ENCODE measurements at places on chromosomes 16 and 17.

DNA sequence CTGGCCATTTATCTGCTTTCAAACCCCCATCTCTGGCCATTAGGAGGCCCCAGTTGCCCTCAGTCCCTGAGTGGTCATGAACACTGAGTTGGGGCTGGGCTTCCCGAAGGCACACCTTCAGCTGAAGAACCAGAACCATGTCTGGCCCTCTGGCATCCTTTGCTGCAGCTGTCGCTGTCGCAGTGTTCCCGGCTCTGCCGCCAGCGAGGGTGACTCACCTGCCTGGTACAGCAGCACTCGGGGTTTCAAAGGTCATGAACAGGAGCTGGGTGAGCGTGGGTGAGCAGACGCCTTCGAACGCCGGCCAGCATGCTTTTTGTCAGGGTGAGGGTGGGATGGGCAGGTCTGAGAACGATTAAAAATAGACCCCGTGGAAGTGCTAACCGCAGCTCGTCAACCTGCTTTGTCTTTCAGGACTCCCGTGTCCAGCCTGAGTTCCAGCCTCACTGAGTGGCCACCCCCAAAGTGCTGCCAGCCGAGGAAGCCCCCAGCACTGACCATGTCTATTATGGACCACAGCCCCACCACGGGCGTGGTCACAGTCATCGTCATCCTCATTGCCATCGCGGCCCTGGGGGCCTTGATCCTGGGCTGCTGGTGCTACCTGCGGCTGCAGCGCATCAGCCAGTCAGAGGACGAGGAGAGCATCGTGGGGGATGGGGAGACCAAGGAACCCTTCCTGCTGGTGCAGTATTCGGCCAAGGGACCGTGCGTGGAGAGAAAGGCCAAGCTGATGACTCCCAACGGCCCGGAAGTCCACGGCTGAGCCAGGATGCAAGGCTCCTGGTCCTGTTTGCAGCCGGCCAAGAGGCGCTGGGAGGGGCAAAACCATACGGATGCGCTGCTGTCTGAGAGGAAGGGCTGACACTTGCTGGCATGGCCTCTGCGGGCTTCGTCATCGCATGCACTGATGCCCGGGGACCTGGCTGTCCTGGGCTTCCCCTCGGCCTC lies 7.6 kb downstream of the SNN start:
- DNase-seq: no peak

DNA sequence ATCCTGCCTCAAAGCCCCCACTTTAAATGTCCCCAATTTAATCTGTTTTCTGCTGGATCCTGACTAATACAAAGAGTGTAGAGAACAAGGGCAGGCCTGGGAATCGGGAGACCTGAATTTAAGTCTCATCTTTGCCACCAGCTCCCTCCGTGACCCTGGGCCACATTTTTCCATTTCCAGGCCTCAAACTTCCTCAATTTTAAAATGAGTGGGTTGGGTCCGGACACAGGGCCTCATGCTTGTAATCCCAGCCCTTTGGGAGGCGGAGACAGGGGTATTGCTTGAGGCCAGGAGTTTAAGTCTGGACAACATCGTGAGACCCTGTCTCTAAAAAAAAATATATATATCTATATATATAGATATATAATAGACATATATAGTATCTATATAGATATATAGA lies 61.4 kb downstream of the SRL start:
- no peak for DNase-seq

DNA sequence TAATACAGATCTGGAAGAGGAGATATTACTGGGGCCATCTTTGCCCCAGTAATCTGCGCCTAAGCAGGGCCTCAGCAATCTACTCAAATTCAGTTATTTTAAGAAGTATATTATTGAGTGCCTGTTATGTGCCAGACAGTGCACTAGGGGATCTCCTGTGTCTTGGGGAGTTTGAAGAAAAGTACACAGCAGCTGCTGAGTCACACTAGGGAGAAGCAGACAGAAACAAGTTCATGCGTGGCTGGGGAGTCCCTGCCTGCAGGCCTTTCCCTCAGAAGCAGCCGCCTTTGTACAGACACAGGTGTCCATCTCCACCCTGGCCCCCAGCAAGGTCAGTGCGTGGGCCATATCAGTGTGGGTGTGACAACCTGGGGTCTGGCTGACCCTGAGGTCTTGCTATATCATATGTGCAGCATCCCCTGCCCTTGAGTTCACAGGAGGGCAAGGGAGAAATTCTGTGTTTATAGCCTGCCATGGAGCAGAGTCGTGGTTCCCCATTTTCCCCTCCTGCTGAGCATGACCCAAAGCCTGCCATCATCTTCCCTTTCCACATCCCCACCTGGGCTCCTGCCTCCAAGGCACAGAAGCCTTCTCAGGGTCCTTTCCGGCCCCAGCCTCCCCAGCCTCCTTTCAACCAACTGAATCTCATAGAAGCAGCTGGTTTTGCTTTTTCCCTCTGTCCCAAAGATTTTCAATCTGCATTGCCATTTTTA lies 229.9 kb upstream of the SDK2 start:
- no peak for DNase-seq

GRCh38 chr17:78672005-78672404 lies 94.8 kb upstream of the DNAH17 start:
- DNase-seq: no peak

- DNase-seq: peak; percentile 91
Measured at GRCh38 chr17:7834957-7835813, 1.2 kb downstream of the KDM6B start.

DNA sequence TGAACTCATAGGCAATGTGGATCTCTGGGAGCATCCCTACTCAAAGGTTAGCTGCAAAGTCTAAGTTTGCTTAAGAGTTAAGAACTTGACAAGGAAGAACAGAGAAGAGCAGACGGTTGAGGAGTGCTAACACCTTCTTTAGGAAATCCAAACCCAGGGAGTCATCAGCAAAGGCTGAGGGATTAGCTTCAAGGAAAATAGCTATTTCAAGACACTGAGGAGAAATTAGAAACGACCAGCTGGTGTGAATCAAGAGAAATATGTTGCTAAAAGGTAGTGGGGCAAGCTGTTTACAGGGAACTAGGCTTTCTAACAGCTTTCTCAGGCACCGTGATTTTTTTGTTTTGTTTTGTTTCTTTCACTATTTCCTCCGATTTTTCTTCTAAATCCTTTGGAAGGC lies 90.7 kb downstream of the CDH8 start:
- DNase-seq: no peak

Measured in AG04449 (cell line).